ENCODE measurements at places on chromosomes 2 and 18.
A peak's percentile ranks its signal among the peaks of the same experiment; 100 is the strongest.

DNA sequence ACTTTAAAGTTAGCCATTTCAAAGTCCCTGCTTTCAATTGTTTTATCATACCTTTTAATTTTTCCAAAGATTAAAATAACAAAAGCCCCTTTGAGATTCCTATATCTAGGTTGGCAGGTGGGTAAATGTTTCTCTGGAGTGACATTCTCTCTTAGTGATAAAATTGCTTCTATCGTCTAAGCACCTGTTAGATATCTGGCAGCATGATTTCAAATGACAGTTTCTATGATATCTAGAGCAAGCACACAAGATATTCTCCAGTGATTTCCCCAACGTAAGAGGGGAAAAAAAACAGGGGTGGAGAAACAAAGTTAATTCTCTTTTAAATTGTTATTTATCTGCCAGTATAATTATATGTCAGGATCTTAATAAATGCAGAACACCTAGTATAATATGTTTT, 610.2 kb downstream of the DSC3 start:
- no peak for DNase-seq

GRCh38 chr2:166468124-166469024, 25.7 kb downstream of the SCN7A start:
- no peak for DNase-seq

DNA sequence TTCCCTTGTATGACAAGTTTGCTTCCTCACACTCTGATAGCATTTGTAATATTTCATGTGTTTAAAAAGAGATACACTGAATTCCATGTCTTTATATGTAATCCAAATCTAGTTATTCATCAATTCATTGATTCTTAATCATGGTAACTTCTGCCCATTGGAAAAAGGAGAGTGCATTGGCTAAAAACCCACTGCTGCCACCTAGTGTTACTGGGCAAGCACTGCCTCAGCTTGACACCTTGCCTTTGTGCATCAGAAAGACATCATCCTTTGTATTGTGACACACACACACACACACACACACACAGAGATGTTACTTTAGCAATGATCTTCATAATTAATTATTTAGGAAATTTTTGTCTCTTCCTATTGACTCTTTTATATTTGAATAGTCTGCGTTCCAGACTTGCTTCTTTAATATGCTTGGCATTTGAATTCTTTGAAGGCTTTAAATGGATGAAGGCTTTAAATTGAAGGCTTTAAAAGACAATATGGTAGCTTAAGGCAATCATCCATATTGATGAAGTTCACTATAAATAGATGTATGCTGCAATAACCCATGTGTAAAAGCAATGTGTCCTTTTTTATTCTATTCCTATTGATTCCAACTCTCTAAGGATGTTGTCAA, 414.2 kb upstream of the CHST9 start:
- no peak for DNase-seq

GRCh38 chr2:136247204-136247950, 129.4 kb upstream of the CXCR4 start:
- DNase-seq, result no peak

- peak; percentile 62 for DNase-seq
These were observed 40.4 kb downstream of the CYRIA start for GRCh38 chr2:16625201-16625729.

DNA sequence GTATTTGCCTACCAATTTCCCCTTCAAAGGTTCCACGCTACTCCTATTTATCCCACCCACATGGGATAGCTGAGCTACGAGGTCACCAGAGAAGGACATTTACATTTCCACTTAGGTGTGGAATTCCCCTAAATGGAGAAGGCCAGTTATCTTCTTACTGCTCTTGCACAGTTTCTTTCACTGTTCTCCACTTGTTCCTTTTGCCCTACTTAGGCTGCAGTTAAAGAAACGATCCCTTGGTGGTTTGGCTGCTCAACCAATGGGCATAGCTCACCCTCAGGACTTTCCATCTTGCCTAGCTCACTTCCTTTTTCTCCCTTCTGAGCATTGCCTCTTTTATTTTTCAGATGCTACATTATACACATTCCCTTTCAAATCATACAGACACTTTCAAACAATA, 11.2 kb upstream of the NABP1 start:
- no peak for DNase-seq

DNA sequence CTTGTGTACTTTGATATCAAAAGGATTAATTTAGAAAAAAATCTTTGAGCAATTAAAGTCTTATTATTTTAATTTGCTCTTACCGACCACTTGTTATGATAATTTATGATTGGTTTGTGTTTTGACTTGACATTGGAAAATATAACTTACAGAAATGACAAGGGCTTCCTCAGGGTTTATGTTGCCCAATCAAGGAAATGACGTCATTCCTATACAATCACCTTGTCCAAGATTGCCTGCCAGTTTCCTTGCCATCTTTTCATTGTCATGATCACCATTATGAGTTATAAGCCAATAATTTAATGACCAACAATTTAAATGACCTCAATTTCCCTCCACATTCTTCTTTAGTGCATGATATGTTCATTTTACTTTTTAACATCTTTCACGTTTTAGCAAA, 351.8 kb upstream of the TMEFF2 start:
- no peak for DNase-seq

DNA sequence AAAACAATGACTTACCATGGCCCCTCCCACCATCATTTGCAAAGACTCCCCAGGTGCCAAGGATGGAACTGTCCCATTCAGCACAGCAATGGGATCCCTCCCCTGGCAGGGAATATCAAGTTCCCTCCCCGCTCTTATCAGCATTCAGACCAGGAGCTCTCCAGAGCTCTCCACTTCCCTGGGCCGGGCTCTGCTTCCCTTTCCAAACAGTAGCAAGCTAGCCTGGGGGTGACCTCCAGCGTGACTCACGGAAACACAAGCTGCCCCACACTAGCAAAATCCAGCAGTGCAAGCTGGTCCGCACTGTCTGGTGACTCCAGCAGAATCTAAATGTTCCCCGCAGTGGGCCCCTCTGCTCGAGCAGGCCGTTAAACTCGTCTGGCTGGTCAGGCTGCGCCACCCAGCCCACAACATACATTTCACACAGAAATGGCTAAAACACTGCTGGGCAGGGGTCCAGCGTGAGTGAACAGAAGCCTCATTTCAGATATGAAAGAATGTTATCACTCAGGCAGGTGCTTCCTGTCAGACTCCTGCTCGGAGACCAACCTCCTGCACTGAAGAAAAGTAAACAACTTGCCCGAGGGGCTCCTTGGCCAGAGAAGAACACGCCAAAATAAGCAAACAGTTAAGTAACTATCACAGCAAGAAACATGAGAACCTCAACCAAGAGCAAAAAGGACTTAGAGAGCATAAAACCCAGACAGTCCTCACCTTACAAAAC, 33.9 kb downstream of the STAT1 start:
- no peak for DNase-seq

- DNase-seq, result no peak
These were observed 45.5 kb downstream of the SLC66A2 start for GRCh38 chr18:79905993-79906392.

DNA sequence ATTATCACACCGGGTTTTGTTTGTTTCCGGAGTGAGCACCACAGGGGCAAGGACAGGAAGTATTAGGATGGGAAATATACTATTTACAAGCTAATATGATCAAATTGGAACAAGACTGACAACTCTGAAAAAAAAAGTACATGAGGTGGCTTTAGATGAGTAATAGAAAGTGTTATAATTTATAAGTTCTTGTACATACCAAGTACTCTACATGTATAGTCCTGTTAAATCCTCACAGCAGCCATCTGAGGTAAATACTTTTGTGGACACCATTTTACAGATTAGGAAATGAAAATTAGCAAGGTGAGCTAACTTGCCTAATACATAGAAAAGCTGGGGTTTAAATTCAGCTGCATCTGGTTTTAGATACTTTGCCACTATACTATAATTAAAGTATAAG, 11.2 kb downstream of the FAP start:
- no peak for DNase-seq

GRCh38 chr18:13619505-13620205, 106.7 kb downstream of the FAM210A start:
- no peak for DNase-seq

- no peak for DNase-seq
These were observed 13.2 kb downstream of the SERPINE2 start for GRCh38 chr2:224025874-224026273.

GRCh38 chr2:197805715-197806633, 1.6 kb downstream of the PLCL1 start:
- no peak for DNase-seq

DNA sequence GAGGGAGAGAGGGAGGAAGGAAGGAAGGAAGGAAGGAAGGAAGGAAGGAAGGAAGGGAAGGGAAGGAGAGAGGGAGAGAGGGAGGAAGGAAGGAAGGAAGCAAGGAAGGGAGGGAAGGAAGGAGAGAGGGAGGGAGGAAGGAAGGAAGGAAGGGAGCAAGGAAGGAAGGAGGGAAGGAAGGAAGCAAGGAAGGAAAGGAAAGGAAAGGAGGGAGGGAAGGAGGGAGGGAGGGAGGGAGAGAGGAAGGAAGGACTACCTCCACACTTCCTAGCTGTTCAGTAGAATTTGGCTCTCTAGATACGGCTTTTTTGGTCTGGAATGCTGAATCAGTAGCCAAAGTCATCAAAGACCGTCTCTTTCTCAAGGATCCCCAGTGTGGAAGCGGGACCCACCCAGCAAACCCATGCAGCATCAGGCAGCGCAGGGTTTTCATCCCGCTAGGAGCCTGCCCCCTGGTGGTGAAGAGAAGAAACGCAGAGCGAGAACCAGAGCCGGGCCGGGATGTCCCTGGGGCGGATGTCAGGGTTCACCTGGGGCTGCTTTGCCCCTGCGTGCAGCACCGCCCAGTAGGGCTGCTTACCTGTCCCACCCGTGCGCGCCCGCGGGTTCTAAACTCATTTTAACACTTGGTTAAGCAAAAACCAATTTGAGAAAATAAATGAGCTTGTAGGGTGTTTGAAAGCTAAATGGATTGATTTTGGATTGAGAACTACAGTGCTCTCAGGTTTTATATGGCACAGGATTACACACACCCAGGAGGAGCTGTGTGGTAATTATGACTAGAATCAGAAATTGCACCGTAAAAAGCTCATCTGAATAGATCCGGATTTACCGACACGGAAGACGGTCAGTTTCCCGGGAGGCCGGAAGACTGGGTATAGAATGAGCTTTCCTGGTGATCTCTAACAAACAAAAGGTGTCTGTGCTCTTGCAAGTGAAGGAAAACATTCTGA, 48.1 kb upstream of the ARL4C start:
- peak; percentile 75 for DNase-seq

DNA sequence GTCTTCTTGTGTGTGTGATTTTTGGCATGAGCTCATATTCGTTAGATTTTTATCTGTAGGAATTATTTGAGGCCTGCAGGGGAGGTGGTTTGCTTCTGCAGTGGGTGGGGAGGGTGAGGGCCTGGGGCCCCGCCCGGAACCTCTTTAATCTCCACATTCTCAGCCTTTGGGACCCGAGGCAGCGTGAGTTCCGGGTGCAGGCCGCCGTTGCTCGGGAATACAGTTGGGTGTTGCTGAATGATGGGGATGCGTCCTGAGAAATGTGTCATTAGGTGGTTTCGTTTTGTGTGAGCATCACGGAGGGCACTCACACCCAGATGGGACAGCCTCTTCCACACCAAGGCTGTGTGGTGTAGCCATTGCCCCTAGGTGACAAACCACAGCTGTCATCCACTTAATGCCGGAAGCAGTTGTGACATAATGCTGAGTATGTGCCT, 13.7 kb upstream of the GAL3ST2 start:
- no peak for DNase-seq

DNA sequence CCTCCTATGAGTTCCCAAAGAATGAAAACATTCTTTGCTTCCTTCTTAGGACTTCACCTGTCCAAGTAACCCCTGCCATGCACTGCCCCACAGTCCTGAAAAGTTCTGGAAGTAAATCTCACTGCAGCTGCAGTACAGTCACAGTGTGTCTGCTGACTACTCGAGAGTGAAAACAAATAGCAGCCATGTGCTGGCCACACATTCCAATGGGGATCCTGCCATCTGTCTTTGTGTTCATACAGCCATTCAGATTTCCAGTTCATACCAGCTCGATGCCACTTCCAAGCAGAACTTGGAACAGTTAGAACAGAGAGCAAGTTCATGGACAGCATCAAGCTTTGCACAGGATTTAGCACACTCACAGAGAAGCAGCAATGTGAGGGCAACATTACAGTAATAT, 629.9 kb upstream of the ACVR2A start:
- no peak for DNase-seq

- DNase-seq, result no peak
These were observed 5.5 kb downstream of the IHH start for GRCh38 chr2:219054956-219055903.

- DNase-seq, result peak; percentile 60
These were observed 94.4 kb upstream of the TGFA start for GRCh38 chr2:70647873-70648481.

GRCh38 chr2:105754994-105755393, 10.3 kb downstream of the NCK2 start:
- no peak for DNase-seq

- no peak for DNase-seq
These were observed 558.2 kb upstream of the LINC00305 start for GRCh38 chr18:64707052-64707451.

DNA sequence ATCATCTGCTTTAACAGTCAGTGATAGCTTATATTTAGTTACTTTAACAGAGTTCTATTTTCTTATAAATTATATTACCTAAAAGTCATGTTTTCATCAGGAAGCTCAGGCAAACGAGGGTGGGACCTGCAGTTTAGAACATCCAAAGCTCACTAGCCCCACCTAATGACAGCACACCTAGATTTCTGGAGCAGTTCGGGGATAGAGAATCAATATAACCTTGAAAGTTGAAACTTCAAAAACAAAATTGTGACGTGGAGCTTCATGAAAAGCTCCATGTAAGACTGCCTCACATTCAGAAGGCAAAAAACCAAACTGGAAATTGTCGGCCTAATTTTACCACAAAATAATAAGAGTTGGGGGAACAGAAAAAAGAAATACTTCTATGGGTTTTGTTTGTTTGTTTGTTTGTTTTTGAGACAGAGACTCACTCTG, 185.9 kb upstream of the CCDC150 start:
- DNase-seq, result no peak

- no peak for DNase-seq
These were observed 108.1 kb upstream of the ACAA2 start for GRCh38 chr18:49921318-49921985.

DNA sequence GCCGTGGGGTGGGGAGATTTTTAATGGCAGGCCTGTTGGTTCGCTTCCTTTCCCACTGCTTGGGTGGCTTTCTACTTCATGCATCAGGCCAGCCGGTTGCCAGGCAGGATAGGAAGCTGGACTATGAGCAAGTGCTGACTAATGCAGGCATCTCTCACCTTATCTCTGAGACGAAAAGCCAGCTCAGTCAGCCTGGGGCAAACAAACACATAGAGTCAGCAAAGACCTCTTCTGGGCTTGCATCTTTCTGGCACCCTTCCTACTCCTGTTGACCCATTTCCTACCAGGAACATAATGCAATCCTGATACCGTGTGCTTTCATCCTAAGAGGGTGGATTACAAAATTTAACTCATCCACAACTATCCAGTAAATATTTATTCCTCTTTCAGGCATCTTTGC, 416.6 kb upstream of the MEX3C start:
- DNase-seq, result no peak

- DNase-seq, result no peak
These were observed 171.2 kb downstream of the TMEM247 start for GRCh38 chr2:46650556-46651001.

GRCh38 chr2:10048501-10049171, 5.3 kb downstream of the KLF11 start:
- DNase-seq, result peak; percentile 61
